Urothelium cell line (cell line): ENCODE measurements at places on chromosomes 2 and 18.
A peak's percentile ranks its signal among the peaks of the same experiment; 100 is the strongest.

DNA sequence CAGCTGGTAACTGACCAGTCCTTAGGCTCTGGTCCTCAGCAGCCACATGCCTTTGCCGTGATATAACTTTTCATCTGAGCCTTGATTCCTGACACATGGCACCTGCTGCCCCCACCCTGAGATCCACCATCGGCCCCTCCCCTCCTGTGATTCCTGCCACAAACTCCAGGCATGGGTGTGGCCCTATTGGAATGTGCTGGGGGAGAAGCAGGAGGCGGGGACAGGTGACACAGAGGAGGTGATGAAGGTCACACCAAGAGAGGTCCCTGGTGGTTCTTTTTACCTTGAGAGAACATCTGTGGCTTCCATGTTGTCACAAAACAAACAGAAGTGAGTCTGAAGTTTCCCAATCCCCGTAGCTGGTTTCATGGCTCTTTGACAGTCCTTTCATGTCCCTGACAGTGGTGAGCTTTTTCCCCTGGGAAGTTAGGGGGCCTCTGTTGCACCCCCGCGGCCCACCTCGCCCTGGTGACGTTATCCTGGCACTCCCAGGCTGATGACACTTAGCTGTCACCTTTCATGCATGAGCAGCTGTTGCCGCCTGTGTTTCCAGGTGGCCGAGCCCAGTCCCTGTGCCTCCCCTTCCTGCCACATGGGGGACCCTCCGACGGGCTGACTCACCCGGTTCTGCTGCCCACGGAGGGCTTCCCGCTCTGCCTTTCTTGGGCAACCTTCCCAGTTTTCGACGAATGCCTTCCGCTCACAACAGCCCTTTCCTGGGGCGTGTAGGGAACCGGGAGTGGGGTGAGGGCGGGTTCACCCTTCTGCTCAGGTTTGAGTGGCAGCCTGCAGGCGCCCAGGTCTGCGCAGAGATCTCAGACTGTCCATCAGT lies 66.3 kb upstream of the GLI2 start:
- DNase-seq: peak; percentile 79

DNA sequence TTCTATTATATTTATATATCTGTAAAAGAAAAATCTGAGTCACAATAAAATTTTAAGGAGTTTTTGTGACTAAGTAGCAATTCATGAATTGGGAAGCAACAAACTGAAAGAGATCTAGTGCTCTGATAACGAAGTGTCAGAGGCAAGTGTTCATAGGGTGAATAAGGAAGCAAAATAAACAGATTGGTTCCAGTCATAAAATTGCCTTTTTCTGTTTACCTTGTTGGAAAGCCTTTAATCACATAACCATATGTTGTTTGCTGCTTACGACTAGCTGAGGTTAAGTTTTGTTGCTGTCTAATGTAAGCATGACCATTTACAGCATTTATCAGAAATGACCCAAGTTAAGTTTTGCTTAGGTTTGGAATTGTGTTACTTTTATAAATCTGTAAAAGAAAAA lies 358.9 kb downstream of the ARL6IP6 start:
- DNase-seq: no peak

DNA sequence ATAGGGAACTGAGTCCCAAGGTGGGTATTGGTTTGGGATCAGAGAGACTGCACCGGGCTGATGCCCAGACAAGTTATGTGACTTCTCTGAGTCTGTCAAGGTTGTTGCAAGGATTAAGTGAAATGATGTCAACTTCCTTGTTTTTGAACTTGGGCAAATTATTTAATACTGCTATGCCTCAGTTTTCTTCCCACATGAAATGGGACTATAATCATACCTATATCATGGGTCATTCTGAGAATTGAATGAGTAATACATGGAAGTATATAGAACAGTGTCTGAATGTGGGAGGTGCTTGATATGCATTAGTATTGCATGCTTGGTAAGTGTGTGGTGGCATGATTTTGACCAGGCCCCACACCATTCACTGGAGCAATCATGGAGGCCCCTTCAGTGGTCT lies 99.0 kb downstream of the PRKCE start:
- DNase-seq: no peak

DNA sequence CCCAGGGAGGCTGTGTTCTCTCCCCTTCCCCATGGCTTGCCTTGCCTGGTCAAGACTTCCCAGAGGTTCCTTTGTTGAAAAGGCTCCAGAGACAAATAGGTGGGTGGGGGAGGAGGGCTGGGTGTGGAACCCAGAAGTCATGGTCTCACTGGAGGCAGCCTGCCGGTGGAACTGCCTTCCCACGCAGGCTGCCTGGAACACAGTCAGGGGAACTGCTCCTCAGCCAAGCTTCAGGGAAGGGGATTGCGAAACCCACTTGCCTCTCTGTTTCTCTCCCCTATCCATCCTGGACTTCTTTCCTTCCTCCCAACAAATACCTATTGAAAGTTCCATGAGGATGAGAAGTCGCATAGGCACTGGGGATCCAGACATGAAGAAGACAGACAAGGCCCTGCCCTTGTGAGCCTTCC lies 31.6 kb downstream of the MARCO start:
- peak; percentile 62 for DNase-seq

DNA sequence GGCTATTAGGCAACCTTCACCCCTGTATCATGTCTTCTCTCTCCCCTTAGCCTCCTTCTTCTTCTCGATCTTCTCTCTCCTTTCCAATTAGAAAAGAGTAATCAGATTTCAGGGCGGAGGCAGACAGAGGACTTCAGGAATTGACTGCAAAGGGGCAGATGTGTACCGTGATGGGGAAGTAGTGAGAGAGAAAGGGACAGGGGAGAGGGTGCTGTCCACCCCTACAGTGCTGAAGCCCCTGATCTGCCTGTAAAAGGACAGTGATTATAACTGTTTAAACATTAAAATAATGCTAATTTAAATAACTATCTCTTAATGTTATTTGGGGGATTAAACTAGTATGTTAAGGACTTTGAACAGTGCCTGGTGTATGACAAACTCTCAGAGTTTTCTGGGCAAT lies 178.5 kb downstream of the ACTR3 start:
- peak; percentile 45 for DNase-seq
